ENCODE measurements at places on chromosomes 6 and 20. TPM values are rescaled to one million over a fixed set of nuclear protein-coding genes. Genes with fewer than 3 reads are reported as not detected.

The SEL1L2 gene
- not detected for total RNA-seq

The FNDC11 gene
- 0.25 TPM for total RNA-seq

The VIP gene
- 8.9 TPM for total RNA-seq

The PNLDC1 gene
- not detected for total RNA-seq

The THBS2 gene
- total RNA-seq: 4.0 TPM

The CTNNBL1 gene
- 64.8 TPM for total RNA-seq

The SIRPG gene
- total RNA-seq: 1.1 TPM

The HLA-C gene
- 1,478 TPM for total RNA-seq

The GLP1R gene
- 0.14 TPM for total RNA-seq

The PSORS1C1 gene
- 4.6 TPM for total RNA-seq

The RNF182 gene
- total RNA-seq: 0.25 TPM

The C6orf132 gene
- total RNA-seq: 57.6 TPM

The HAO1 gene
- total RNA-seq: not detected

The PACSIN1 gene
- total RNA-seq: 1.9 TPM

The HLA-DMA gene
- 48.5 TPM for total RNA-seq

The CARMIL1 gene
- total RNA-seq: 21.8 TPM

The ROS1 gene
- 1.1 TPM for total RNA-seq

The AKAP12 gene
- 15.3 TPM for total RNA-seq

The HFE gene
- total RNA-seq: 12.0 TPM

The COL12A1 gene
- total RNA-seq: 80.9 TPM

The RAB44 gene
- 0.53 TPM for total RNA-seq

The WFDC2 gene
- 183 TPM for total RNA-seq

The MANEA gene
- 5.7 TPM for total RNA-seq
